Iris pigment epithelial cell (primary cell): ENCODE measurements at places on chromosomes 11 and 22.

- no peak for DNase-seq
Measured at GRCh38 chr22:50264104-50264745, 2.7 kb upstream of the MAPK12 start.

GRCh38 chr22:31618057-31618456 lies 44.0 kb downstream of the PISD start:
- no peak for DNase-seq

DNA sequence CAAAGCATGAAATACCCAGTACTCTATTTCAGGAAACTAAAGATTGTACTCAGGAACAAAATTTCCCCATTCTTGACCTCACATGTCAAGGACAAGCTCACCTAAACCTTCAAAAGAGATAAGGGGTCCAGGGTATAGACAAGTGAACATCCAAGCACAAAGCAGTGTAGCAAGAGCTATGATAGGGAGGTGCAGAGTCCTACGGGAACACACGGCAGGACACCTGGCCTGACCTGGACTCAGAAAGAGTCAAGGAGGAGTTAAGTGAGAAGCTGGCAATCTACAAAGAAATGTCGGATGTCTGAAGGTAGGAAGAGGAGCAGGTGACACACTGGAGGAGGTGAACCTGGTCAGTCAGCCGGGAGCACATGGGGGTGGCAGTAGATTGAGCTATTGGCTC lies 67.1 kb upstream of the LDLRAD3 start:
- no peak for DNase-seq

DNA sequence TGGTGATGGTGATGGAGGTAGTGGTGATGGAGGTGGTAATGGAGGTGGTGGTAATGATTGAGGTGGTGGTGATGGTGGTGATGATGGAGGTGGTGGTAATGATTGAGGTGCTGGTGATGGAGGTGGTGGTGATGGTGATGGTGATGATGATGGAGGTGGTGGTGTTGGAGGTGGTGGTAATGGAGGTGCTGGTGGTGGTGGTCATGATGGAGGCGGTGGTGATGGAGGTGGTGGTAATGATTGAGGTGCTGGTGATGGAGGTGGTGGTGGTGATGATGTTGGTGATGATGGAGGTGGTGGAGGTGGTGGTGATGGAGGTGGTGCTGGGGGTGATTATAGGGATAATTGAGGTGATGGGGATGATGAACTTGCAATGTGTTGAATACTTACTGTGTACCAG lies 79.9 kb downstream of the MPPED1 start:
- DNase-seq = no peak

GRCh38 chr11:20688761-20689160 lies 19.4 kb downstream of the NELL1 start:
- DNase-seq = no peak

DNA sequence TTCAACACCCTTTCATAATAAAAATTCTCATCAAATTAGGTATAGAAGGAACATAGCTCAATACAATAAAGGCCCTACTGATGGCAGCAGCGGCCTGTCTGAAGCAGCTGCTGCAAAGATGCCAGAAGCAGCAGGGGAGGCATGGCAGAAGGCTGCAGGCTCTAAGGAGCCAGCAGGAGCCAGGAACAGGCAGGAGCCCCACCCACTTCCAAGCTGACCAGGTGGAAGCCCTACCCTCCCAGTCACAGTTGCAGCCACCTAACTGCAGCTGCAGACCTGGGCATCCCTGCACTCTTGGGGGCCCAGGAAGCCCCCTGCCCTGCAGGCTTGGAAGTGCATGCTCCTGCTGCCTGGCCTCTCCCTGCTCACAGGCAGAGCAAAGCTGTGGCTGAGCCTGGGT lies 18.2 kb upstream of the OR6A2 start:
- peak; percentile 3 for DNase-seq

GRCh38 chr22:24230911-24231656 lies 13.8 kb downstream of the GGT5 start:
- no peak for DNase-seq

- DNase-seq = no peak
Measured at GRCh38 chr11:11230802-11231562, 122.1 kb downstream of the CSNK2A3 start.

- DNase-seq = no peak
Measured at GRCh38 chr11:78349114-78349513, 68.5 kb downstream of the GAB2 start.

- no peak for DNase-seq
Measured at GRCh38 chr11:62796281-62796680, 4.5 kb upstream of the TMEM223 start.

DNA sequence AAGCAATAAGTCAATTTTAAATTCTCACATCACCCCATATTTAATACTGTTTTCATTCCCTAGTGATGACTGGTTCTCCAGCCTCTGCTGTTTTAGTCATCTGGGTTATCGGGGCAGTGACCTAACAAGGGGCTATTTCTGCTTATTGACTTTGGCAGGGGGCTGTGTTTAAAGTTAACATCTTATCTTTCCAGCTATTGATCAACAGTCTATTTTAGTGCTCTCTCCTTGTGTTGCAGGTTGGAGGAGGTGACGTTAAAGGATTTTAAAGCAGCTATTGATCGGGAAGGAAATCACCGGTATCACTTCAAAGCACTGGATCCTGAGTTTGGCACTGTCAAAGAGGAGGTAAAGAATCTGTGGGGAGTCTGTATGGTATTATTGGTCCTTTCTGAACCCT lies 7.7 kb upstream of the DLAT start:
- DNase-seq = peak; percentile 79
